ENCODE measurements at places on chromosomes 2 and 18.

DNA sequence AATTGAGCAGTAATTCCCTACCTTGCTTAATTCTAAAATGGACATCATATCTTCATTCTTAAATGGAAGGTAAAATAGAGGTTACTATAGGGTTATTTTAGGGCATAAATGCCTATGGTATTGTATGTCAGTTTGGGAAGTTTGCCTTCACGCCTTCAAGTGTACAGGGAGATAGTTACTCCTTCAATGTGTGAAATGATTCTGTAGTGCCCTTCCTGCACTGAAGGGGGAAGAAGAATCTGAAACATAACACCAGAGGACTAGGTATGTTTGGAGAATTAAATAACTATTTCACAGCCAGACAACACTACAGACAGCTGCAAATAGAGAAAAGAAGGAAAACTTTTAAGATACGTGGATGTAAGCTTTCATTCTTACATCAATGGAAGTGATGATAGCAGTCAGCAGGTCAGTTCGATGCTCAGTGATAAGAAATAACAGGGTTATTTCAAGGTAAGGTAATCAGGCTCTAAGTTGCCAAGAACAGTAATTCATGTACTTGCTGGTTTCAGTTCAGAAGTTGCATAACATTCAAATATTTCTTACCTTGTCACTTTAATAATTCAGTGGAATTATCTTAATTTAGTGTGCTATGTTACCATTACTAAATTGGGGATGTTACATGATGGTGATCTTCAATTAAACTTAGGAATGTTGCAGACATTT is 4.0 kb downstream of the PKP4 start:
- DNase-seq = no peak

GRCh38 chr2:240918258-240919091 is 12.3 kb downstream of the CROCC2 start:
- DNase-seq = no peak

GRCh38 chr18:75395137-75395536 is 32.4 kb downstream of the SMIM21 start:
- no peak for DNase-seq

DNA sequence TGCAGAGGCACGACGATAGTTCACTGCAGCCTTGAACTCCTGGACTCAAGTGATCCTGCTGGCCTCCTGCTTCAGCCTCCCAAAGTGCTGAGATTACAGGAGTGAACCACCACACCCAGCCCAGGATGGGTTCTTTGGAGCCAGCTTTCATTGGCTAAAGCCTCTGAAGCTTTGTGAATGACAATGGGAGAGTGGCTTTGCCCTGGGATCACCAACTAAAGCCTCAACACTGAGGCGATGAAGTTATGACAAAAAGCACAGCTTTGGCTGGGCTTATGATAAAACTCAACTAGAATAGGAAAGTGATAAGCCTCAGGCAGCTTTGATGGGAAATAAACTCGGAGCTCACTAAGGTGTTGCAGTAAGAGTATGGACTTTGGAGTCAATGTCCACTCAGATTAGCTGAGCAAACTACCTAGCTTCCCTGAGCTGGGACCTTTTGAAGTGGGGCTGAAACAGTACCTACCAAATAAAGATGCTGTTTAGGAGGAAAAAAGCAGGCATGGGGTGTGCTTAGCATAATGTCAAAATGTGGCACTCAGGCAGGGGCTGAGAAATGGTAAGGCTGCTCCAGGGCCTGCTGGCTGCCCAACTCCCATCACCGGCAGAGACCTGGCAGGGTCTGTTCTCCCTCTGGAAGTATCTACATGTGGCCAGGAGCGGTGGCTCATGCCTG is 4.3 kb downstream of the TMEM127 start:
- DNase-seq = no peak

DNA sequence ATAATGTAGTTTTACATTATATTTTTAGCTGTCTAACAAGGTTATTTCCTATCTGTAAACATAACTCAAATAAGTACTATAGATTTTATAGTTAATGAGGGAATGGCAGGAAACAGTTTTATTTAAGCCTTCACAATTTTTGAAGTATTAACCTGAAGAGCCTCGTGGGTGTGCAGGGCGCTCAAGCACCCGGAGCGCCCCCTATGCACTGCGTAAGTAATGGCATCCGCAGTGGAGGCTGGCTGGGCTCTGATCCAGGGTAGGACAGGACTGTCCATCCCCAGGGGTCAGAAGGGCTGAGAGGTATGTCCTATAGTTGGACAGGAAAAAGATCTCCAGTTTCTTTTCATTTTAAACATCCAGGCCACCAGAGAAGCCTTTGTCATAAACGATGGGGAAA is 8.2 kb upstream of the GBX2 start:
- DNase-seq = peak; percentile 68

DNA sequence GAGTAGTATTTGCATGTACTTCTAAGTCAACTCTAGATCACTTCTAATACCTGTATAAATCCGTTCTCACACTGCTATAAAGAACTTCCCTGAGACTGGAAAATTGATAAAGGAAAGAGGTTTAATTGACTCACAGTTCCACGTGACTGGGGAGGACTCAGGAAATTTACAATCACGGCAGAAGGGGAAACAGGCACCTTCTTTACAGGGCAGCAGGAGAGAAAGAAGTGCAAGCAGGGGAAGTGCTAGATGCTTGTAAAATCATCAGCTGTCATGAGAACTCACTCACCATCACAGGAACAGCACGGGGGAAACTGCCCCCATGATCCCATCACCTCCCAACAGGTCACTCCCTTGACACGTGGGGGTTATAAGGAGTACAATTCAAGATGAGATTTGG is 24.0 kb upstream of the SLC35F5 start:
- DNase-seq = no peak

DNA sequence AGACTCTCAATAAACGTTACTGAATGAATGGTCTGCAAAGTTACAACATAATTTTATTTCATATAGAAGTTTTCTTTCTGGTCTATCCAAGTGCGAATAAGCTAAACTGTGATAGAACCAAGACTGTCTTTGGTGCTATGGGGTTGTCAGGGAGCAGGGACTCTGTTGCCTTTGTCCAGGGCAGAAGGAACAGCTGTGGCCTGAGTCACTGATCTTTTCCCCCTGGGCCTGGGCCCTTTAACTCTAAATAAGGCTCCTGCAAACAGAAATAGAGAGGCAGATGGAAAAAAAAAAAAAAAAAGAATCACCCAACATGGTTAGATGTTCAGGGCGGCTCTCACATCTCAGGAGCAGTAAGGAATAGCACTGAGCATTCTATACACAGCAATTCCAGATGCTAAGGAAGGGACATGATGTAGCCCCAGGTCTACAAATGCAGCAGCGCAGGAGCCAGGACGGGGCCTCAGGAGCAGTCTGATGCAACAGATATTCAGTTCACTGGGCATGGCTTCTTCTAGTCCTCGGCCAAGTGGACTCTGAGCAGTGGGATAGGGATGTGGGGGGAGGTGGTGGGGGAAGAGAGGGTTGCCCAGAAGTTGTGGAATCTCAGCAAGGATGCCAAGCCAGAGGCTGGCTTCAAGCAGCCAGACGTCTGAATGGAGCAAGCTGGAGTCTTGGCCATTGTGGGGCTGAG is 247.1 kb upstream of the SIX2 start:
- no peak for DNase-seq

GRCh38 chr2:71330155-71330554 is 1.4 kb upstream of the ZNF638 start:
- no peak for DNase-seq

GRCh38 chr2:170243118-170243837 is 65.3 kb downstream of the MYO3B start:
- DNase-seq = no peak

DNA sequence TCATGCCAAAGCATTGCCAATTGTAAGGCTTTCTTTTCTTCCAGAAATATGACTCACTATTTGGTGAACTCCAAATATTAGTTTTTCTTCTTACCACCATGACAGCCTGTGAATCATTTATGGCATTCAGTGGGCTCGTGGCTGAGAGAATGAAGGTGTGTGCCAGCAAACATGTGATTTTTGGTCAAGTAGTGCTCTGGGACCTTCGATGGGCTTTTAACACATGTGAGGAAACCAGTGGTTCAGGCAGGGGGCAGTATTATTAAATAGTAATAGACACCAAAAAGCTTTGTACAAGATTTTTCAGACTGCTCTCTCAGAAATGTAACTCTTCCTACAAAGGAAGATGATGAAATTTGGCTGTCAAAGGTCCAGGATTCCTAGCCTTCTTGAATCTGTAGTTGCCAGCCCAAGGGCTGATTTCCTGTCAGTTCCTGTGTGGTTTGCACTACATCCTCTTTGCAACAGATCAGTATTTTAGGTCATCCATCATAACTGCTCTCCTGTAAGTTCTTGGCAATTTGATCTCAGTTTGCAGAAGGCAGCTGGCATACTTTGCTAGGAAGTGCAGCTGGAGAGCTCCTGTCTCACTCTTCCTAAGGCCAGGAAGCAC is 64.3 kb downstream of the BABAM2 start:
- DNase-seq = no peak

- DNase-seq = no peak
Observed at GRCh38 chr18:51151185-51151567, 46.3 kb downstream of the MEX3C start.

DNA sequence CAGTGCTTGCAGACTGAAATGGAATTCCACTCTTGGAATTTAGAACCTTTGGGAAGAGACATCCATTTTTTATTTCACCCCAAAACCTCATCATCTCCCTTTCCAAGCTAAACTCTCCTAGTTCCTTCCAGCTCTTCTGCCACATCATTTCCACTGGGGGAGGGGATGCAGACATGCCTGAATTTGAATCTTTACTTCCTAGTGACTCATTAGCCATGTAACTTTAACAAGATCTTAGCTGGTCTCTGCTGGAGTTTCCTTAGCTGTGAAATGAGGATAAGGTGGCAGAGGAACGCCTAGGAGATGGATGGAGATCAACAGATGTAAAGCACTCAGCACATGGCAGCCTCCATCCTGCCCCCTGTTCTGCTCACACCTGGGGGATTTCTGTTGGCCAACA is 266.8 kb downstream of the EN1 start:
- no peak for DNase-seq

- DNase-seq = no peak
Observed at GRCh38 chr18:44777457-44778192, 96.9 kb downstream of the SETBP1 start.

- no peak for DNase-seq
Observed at GRCh38 chr2:159176555-159176954, 109.9 kb downstream of the WDSUB1 start.

GRCh38 chr2:154556146-154556545 is 142.3 kb upstream of the KCNJ3 start:
- DNase-seq = peak; percentile 31

DNA sequence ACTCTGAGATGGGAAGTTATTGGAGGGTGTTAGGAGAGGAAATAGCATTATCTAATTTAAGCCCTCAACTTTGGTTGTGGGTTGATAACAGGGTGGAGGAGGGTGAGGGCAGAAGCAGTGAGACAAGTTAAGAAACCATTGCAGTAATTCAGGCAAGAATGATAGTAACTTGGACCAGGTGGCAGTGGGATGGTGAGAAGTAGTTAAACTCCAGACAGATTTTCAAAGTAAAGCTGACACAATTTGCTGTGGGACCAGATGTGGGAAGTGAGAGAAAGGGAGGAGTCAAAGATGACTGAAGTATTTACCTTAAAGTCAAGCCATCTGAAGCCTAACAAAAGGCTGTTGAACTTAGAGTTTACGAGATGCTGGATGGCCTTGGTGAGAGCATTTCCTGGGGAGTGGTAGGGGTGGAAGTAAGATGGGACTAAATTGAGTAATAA is 163.2 kb upstream of the KLF7 start:
- DNase-seq = no peak

DNA sequence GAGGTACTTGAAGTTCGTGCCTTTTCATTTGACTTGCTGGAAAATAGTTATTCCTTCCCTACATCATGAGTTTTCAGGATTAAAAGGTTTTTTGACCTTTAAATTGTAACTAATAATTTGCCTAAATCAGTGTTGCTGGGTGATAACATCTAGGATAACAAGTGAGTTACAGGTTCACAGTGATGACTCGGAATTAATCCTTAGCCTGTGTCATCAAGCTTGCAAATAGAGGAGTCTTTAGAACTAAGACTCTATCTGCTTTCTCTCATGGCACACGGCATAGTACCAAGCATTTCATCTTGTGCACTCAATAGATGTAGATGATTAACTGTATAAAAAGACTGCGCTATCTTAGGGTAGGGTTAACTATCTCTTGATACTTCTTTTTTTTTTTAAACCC is 79.5 kb downstream of the CAMKMT start:
- DNase-seq = no peak

- DNase-seq = no peak
Observed at GRCh38 chr2:172836347-172836821, 100.7 kb downstream of the RAPGEF4 start.

DNA sequence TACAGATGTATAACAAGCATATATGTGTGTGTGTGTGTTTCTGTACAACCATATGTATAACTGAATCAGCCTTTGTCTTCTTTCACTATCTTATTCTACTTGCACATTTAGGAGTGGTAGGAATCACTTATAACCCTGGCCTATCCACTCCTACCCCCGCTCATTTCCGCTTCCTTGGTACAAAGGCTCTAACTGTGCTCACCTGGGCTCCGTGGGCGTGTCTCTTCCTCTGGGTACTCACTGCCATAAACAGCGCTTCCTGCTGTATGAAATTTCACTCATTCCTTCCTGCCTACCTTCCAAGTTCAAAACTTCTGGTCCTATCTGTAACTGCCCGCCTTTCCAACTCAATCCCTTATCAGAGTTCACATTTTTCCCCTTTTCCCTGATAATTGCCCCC is 815.5 kb downstream of the EPHA4 start:
- no peak for DNase-seq

GRCh38 chr2:30569946-30570345 is 122.9 kb downstream of the LCLAT1 start:
- no peak for DNase-seq

GRCh38 chr2:56047136-56047535 is 123.6 kb upstream of the EFEMP1 start:
- DNase-seq = no peak

DNA sequence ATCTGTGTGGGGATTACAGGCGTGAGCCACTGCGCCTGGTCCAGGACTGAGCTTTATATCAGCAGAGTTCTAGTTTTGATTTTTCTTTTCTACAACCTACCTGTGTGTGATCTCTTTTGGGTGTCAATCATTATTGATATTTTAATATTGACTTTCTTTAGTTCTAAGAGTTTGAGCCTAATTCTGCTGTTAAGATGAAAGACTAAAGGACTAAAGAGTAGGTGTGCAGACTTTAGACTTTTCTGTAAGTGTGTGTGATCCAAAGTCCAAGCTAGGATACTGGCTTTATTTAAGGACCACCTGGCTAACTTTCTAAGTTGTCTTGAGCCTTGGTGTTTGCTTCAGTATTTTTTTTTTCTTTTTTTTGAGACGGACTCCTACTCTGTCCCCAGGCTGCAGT is 12.4 kb downstream of the CASP10 start:
- DNase-seq = no peak

DNA sequence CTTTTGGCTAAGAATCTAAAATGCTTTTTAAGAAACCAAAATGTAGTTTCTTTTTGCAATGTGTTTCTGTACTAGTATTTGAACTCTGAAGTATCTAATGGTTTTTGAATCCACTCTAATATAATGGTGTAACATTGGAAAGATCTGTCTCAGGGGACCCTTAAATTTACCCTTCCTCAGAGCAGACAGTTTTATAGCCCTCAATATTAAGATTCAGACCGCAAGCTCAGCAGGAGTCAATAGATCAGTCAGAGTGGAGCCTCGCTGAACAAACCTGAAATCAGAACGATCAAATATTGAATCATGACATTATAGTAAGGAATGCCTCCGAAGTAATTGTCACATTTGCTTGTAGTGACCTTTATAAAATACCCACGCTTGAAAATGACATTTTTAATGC is 18.3 kb downstream of the SGPP2 start:
- DNase-seq = no peak
